ENCODE measurements at places on chromosomes 12 and 14. TPM values are rescaled to one million over a fixed set of nuclear protein-coding genes. Genes with fewer than 3 reads are reported as not detected.

NFE2 gene
- total RNA-seq = 0.33 TPM

OR4E2 gene
- total RNA-seq = not detected

DNA sequence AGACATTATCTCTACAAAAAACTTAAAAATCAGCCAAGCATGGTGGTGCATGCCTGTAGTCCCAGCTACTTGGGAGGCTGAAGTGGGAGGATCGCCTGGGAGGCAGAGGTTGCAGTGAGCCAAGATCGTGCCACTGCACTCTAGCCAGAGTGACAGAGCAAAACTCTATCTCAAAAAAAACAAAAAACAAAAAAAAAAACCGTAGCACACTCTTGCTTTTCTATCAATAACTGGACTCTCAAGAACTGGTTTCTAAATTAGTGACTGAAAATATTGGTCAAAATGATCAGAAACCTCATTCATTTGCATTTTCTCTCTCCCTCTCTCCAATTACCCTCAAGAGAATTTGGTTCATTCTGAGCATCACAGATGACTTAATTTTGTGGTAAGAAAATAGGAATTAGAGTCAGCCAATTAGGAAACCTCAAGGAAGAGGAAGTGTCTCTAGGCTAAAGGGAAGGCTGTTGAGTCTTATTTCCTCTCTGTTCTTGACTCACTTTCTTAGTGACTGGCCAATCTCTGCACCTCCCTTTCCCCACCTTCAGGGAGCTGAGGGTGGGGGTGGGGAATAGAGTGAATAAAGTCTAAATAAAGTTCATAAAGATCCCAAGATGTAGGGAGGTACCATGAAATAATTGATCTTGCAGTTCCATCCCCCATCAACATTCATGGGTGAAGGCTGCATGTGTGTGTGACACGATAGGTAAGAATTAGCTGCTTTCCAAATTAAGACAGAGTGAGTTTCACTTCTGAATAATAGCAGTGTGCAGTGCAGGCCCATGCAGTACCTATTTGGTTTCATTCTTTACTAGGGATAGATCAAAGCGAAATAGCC is 6.8 kb upstream of the PSMA6 start:
- DNase-seq = no peak

GRCh38 chr12:28130625-28131598 is 59.3 kb upstream of the CCDC91 start:
- DNase-seq = no peak

DNA sequence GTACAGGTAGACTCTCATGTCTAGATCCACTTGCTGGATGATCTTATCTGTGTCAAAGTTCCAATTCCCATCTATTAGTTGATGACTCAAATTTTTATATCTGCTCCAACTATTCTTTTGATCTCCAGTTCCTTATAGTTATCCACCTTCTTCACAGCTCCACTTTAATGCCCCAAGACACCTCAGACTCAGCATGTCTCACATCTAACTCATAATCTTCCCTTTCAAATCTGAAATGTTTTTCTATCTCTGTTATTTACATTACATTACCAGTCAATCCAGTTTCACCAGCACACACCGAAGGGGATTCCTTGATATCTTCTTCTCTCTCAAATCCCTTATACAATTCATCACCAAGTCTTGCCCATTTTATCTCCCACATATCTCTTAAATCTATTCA is 3.7 kb upstream of the METAP2 start:
- no peak for DNase-seq

GRCh38 chr14:72924337-72924736 is 1.9 kb upstream of the DCAF4 start:
- DNase-seq = peak; percentile 66

GRCh38 chr12:113831476-113831875 is 134.6 kb downstream of the RBM19 start:
- DNase-seq = no peak

DNA sequence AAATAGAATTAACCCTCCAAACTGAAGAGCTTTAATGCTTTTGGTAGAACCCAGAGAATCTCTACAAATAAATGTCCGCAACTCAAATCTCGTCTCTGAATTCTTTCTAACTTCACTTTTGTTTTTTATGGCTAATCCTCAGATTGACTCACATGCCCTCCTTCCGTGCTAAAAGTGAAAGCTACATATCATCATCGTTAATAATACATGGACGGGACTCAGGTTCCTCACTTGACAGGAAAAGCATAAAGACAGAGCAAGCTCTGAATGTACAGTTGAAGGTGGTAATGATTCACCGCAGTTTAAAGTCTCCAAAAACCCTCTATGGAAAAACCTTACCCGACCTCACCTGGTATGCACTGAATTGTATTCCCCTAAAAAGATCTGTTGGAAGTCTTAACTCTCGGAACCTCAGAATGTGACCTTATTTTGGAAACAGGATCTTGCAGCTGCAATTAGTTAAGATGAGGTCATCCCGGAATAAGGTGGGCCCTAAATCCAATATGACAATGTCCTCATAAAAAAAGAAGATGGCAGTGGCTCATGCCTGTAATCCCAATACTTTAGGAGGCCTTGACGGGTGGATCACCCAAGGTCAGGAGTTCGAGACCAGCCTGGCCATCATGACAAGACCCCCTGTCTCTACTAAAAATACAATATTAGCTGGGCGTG is 147.4 kb upstream of the FOXN3 start:
- DNase-seq = no peak

GRCh38 chr12:118098401-118098800 is 5.4 kb downstream of the VSIG10 start:
- no peak for DNase-seq

GRCh38 chr14:102185360-102185759 is 45.7 kb downstream of the WDR20 start:
- no peak for DNase-seq

- DNase-seq = no peak
Measured at GRCh38 chr12:47912556-47912955, 7.8 kb upstream of the VDR start.

DNA sequence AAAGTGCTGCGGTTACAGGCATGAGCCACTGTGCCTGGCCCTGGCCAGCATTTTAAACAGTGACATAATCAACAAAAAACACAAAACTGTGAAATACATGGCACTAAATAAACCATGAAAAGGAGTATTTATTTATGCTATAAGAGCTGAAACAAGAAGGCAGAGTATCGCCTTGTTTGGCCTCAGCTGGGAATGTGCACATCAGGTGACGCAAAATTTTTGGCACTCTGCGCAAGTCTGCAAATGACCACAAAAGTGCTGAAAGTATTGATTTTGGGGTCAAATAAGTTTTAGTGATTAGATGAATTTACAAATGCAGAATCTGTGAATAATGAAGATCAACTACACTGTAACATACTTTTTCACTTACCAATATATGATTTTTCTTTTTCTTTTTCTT is 36.6 kb upstream of the NFKBIA start:
- no peak for DNase-seq

DNA sequence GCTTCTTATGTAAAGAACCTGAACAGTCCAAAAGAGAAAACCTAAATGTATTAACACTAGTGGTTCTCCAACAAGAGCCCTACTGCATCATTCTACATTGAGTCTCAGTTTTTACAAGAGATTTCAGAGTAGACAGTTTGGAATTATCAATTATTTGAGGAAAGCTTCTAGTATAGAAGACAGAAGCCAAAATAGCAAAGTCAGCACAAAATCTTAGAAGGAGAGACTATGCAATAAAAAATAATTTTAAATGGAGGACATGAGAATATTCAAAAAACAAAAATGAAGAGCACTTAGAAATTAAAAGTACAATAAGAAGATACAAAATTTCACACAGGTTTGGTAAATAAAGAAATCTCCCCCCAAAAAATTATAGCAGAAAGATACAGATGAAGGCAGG is 406.3 kb upstream of the USP15 start:
- DNase-seq = no peak

All from breast epithelium (tissue), 4 donors.